Fibroblast of lung (primary cell): ENCODE measurements at places on chromosomes 2 and 18. TPM values are rescaled to one million over a fixed set of nuclear protein-coding genes. Genes with fewer than 3 reads are reported as not detected.

IL18RAP gene
- not detected in 2 replicates for polyA plus RNA-seq

PIEZO2 gene
- 1.2 and 6.9 TPM in 2 replicates for polyA plus RNA-seq

GRCh38 chr2:45649462-45649857 is 2.0 kb upstream of the PRKCE start:
- peak; percentile 40 for DNase-seq

DNA sequence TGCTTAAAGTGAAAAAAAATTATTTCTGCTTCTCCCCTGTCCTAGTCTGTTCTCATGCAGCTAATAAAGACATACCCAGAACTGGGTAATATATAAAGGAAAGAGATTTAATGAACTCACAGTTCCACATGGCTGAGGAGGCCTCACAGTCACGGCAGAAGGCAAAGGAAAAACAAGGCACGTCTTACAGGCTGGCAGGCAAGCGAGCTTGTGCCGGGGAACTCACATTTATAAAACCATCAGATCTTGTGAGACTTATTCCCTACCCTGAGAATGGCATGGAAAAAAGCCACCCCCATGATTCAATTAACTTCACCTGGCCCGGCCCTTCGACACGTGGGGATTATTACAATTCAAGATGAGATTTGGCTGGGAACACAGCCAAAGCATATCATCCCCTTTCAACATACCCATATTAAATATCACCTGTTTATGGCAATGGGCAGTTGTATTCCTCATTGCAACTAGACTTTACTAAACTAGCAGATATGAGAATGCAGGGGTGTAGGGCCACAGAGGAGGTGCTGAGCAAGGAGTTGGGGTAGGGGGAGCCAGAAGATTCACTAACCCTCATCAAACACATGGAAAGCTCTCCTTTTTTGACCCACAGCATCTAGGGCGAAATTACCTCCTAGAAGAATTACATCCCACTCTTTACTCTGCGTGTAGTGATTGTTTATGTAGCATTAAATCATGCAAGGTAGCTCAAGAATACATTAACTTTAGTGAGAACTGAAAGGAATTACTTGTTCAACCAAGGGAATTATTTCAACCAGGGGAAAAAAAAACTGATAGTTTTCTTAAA is 183.3 kb upstream of the DOK6 start:
- no peak for DNase-seq

DNA sequence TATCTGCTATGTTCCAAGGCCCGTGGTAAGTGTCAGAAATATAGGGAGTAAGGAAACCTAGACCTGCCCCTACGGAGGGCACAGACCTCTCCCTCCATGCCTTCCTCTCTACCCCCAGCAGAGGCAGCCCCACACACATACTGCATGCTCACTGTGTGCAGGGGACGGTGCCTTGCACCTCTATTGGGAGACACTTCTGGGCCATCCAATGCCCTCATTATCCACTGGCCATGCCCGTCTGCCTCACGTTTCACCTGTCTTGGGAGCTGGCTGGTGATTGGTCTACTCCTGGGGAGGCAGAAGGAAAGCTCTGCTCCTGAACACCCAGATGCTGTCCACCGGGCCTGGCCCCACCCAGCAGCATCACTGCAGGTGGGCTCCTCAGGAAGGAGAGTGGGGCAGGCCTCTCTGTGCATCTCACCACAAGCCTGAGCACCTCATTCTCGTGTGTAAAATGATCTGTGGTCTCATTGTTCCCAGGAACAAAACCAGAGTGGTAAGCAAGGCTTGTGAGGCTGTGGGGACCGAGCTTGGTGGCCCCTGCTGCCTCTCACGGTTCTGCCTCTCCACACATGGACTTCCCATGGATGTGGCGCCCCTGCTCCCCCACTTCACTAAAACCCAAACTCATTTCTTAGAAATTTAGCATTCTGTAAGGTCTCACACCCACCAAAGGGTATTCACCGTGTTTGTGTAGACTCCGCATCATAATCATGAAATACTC is 312.5 kb upstream of the HS6ST1 start:
- DNase-seq = no peak

GRCh38 chr18:22346401-22346952 is 71.2 kb downstream of the CTAGE1 start:
- peak; percentile 69 for DNase-seq

- peak; percentile 94 for DNase-seq
These were observed 153.6 kb upstream of the CCDC195 start for GRCh38 chr2:224869601-224870233.

DNA sequence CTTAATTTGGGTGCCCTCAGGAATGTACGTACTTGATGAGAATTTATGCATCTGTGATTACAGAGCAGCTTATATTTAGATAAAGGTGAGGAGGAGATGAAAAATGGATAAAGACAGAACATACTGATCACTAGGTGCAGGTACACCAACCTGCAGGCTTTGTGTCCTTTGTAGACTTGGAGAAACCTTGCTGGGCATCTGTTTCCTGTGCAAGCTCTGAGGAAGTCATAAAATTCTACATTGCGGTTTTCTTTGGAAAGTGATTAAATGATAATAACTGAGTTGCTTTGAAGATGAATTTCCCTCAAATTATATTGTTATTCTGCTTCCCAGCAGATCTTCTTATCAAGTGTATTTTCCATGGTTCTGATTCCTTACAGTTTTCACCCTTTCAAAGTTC is 7.7 kb downstream of the RAB27B start:
- DNase-seq = no peak

D2HGDH gene
- 4.8 and 5.7 TPM in 2 replicates for polyA plus RNA-seq

- DNase-seq = no peak
These were observed 211.1 kb downstream of the HDAC4 start for GRCh38 chr2:239189711-239190131.

GRCh38 chr2:152240559-152241231 is 65.1 kb upstream of the STAM2 start:
- DNase-seq = peak; percentile 54

GRCh38 chr2:96359310-96359709 is 23.7 kb downstream of the NCAPH start:
- DNase-seq = no peak

DNA sequence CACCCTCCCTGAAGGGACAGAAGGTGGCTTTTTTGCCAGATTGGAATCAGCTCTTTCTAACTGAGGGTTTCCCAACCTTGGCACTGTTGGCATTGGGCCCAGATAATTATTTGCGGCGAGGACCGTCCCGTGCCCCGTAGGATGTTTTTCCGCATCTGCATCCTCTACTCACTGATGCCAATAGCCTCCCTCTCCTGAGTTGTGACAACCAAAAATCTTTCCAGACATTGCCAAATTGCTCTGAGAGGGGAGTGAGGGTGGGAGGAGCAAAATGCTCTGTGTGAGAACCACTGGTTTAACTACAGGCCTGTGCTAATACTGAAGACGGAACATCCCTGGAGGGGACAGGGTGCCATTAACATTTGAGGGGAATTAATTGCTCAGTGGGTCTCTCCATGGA is 33.6 kb upstream of the GLI2 start:
- no peak for DNase-seq

IGFBP2 gene
- 8.6 and 26.0 TPM in 2 replicates for polyA plus RNA-seq

- DNase-seq = peak; percentile 39
These were observed 35.6 kb downstream of the VIT start for GRCh38 chr2:36731941-36732672.

DNA sequence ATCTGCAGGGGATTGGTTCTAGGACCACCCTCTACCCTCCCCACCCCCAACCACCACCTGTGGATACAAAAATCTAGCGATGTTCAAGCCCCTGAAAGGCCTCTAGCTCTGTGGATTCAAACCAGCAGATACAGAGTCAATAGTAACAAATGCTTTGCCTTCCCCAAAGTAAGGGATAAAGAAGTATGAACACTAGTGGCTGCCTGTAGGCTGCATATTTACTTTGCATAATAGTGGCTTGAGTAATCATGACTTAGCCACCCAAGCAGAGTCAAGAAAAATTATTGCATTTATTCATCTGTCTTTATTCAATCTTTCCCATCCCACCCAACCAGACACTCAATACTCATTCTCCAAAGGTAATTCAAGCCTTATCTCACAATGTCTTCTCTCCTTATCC is 43.8 kb downstream of the SOCS6 start:
- DNase-seq = peak; percentile 55

- DNase-seq = no peak
These were observed 42.5 kb upstream of the ACADL start for GRCh38 chr2:210267698-210268097.

RBBP8 gene
- polyA plus RNA-seq = 17.8 and 32.0 TPM in 2 replicates

DNA sequence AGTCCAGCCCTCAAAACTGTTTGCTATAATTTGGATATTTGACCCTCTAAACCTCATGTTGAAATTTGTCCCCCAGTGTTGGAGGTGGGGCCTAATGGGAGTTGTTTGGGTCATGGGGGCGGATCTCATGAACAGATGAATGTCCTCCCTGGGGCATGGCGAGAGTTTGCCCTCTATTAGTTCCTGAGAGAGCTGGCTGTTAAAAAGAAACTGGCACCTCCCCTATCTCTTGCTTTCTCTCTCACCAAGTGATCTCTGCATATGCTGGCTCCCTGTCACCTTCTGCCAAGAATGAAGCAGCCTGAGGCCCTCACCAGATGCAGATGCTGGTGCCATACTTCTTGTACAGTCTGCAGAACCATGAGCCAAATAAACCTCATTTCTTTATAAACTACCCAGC is 12.0 kb downstream of the LNPK start:
- DNase-seq = no peak

DNA sequence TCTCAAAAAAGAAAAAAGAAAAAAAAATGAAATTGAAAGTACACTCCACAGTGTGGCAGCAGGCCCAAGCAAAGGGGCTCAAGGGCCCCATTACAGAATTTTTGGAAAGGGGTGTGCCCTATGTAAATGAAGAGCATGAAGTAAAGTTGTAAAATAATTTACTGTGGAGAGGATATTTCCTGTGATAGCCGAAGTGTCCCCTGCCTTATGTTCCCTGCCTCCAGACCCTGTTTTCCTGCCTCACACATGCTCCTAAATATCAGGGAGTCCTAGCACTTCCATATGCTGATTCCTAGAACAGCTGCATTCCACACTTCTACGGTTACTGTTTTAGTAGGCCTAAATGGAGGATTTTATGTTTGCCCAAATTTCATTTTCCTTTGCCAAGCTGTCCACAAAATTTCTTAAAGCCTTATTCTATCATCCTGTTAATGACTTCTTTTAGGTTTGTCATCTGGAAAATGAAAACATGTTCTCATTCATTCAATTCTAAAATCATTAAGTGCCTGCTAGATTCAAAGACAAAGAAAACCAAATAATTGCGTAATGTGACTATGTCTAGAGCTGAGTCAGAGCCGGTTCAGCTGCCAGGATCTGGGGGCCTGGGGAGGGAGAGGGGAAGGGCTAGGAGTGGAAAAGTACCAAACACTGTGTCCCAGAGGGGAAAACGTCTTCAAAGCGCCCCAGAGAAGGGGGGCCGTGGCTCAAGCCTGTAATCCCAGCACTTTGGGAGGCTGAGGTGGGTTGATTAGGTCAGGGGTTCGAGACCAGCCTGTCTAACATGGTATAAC is 25.9 kb upstream of the IMPA2 start:
- DNase-seq = peak; percentile 91

- DNase-seq = no peak
These were observed 151.8 kb downstream of the HDAC4 start for GRCh38 chr2:239249048-239249447.

- DNase-seq = no peak
These were observed 22.0 kb downstream of the DOCK10 start for GRCh38 chr2:225020168-225020849.

DNA sequence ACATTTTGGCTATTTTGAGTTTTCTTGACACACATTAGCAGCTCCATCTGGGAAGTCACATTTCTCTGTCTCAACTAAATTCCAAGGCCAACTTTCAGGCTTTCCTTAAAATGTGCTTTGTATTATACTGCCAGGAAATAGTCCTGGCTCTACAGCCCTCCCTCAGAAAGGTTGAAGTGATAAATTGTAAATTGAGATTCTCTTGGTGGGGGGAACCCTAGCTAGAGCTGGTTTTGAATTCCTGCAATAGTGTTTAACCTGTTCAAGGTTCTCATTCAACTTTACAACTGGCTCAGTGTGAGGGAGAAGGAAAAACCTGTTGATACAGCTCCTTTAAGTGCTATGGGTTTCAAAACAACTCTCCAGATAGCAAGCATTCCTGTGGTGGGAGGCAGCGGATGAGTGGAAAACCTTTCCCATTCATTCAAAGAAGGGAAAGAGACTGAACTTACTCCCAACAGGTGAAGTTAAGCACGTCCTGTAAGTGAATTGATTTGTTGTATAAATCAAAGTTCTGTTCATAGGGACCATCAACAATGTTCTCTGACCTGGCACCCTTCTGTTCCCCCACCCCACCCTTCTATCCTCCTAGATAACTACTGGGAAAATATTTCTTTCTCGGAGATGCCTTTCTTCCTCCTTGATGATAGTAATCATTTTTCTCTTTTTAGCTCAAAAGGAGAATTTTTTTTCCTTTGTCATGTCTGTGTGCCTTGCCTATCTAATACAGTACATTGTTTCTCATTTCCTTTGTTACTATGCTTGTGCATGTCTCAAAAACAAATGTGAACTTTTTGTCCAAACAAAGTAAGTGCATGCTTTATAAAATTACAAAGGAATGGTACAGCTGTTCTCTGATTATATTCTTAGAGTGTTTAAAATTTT is 44.2 kb upstream of the SLC39A10 start:
- peak; percentile 44 for DNase-seq

GRHL1 gene
- 0.65 and 0.69 TPM in 2 replicates for polyA plus RNA-seq

- DNase-seq = peak; percentile 70
These were observed 176.6 kb downstream of the EN1 start for GRCh38 chr2:118670838-118671237.

PRKD3 gene
- polyA plus RNA-seq = 31.3 and 48.0 TPM in 2 replicates

DNA sequence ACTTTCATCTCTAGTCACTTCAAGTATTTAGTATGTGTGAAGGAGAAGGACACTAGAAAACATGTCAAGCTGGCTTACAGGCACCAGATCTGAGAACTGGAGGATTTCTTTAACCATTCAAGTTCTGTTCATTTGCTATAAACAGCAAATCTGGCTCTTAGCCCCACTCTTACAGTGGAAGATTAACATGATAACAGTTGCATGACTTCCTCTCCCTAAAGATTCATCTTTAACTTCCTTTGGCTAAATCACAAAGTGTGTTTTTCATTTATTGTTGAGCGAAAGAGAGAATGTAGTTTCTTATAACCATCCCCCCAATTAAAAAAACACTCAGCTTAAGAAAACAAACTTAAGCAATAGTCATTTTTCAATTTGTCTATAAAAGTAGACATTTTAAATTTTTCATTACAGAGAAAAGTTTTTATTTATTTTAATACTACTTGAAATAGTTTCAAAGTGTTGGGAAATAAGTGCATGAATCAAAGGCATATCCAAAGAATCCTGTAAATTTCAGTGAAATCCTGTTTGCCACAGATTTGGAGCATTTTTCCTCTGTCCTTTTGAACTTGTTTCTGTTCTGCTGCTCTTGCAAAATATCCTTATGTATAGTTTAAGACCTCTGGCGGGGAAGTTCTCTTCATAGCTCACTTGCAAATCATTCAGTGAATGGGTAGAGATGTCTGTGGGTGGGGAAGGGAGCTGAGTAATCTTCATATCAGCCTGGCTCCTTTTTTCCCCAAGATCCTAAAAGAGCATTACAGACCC is 241.0 kb upstream of the RBBP8 start:
- DNase-seq = peak; percentile 98

- no peak for DNase-seq
These were observed 43.0 kb upstream of the ACKR3 start for GRCh38 chr2:236526455-236527158.
